AG04450 (cell line): ENCODE measurements at places on chromosomes 7 and 10.

- no peak for DNase-seq
Measured at GRCh38 chr7:29381206-29382094, 182.2 kb upstream of the PRR15 start.

GRCh38 chr7:142876991-142877910 lies 8.3 kb downstream of the TRPV6 start:
- no peak for DNase-seq

GRCh38 chr7:151226560-151226874 lies 488 bp downstream of the ABCF2 start:
- DNase-seq, result no peak

GRCh38 chr7:68504716-68505115 lies 1093.6 kb upstream of the AUTS2 start:
- no peak for DNase-seq

DNA sequence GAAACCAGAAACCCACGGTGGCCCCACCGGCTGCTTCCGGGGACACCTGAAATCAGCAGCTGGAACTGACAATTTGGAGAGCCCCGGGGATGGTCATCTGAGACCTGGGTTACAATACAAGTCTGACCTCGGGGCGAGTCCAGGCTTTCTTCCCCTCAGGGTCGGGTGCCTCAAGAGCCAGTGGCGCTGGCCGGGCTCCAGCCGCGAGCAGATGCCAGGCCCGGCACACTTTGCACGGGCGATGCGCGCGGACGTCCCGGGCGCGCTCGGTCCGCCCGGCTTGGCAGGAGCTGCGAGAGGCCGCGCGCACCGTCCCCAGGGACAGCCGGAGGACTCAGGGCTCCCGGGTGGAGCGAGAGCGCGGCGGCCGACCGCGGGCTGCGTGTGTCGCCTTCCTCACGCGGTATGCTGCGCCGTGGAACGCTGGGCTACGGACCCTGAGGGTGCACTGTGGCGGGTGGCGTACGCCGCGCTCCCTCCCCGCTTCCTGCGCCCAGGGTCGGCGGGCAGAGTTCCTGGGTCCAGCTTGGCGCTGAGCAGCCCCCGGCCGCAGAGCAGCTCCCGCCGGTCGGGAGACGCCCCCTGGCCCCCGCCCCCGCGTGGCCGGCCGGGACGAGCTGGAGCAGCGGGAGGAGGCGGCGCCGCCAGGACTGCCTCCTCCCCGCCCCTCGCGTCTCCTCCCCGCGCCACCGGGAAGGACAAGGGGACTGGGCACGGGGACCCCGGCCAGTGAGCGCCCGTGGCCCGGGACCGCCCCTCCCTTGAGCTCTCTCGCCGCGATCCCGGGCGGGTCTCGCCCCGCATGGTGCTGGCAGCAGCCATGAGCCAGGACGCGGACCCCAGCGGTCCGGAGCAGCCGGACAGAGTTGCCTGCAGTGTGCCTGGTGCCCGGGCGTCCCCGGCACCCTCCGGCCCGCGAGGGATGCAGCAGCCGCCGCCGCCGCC lies at the start of gene RBM20:
Gene RBM20 (plus strand): TSS at position 684 of the 945 bp plus-strand sequence. CDS start 119 bp downstream, at position 803.
- no peak for DNase-seq

- no peak for DNase-seq
Measured at GRCh38 chr10:92690915-92691590, 1.3 kb downstream of the HHEX start.

DNA sequence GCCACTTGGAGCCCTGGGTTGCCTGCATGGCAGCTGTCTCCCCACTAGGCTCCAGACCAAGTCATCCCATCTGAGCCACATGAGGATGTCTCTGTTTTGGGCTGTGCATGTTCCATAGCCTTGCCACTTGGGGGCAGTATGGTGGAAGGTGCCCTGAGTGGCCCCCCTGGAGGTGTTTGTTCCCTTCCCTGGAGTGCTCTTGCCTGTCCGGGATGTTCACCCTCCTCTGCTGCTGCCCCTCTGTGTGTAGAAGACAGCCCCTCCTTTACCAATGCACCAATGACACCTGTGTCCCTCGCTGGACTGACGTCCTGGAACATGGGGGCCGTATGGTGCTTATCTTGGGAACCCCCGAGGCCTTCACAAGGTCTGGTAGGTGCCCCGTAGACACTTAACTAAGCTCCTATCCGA lies 100.2 kb downstream of the ACTR3B start:
- DNase-seq, result no peak

DNA sequence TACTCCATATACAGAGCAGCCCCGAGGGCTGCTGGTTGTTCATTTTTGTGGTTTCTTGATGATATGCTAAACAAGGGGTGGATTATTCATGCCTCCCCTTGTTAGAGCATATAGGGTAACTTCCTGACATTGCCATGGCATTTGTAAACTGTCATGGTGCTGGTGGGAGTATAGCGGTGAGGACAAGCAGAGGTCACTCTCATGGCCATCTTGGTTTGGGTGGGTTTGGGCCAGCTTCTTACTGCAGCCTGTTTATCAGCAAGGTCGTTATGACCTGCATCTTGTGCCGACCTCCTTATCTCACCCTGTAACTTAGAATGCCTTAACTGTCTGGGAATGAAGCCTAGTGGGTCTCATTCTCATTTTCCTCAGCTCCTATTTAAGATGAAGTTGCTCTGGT lies 31.3 kb downstream of the GNAT3 start:
- no peak for DNase-seq

DNA sequence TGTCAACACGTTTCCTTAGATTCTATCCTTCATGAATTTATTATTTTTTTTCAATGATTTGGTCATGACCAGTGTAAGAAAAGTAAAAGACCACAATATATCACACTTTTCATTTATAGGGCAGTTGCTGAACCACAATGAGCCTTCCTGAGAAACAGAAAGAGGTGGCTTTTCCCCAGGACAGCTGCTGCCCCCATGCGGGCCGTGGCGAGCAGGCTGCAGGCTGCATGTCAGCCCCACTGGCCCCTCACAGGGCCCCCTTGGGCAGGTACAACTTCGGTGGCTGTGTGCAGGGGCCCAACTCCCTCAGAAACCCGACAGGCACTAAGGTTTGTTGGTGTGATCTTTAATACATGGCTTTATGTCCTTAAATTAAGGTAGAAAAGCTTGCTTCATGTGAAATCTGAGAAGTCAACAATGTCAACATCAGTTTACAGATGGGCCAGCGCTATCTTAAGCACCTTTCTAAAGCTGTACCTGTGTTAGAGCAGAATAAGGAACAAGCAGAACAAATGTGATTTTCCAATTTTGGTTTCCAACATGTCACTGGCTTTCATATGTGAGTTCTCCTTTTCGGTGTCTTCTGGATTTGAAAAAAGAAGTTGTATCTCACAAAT lies 10.6 kb downstream of the BEND7 start:
- no peak for DNase-seq

- DNase-seq, result no peak
Measured at GRCh38 chr10:93431361-93431760, 50.8 kb downstream of the MYOF start.

- no peak for DNase-seq
Measured at GRCh38 chr7:24880886-24881285, 99.1 kb downstream of the OSBPL3 start.

DNA sequence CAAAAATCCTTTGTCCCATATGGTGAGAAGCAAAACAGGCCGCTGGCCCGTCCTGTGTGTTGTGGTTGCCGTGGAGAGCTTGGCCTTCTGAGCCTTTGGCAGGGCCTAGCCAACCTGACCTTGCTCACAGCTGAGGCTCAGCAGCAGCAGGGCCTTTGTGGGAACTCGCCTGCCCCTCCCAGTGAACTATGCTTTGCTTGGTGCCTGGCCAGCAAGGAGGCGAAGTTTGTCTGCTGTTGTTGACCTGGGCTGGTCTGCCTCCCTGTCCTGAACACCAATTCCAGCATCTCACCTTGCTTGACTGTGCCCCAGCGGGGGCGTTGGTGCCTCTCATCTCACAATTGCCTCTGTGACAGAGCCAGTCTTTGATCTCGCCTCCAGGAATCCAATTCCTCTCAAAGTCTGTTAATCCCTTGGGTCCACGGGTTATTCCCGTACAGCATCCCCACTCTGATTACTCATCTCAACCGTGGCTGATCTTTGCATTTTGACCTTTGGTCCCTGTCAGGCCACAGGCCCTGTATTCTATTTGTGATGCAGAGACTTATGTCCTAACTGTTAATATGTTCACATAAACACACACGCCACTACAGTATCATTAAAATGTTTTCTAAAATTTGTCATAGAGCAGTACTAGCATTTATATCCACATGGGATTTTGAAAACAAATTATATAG lies 22.6 kb downstream of the EPDR1 start:
- DNase-seq, result no peak

GRCh38 chr10:81866753-81867152 lies 8.2 kb upstream of the NRG3 start:
- no peak for DNase-seq

GRCh38 chr7:32890010-32890792 lies 1.4 kb downstream of the KBTBD2 start:
- no peak for DNase-seq

GRCh38 chr7:16975712-16976111 lies 93.9 kb upstream of the AGR3 start:
- no peak for DNase-seq

- no peak for DNase-seq
Measured at GRCh38 chr7:34844936-34845665, 187.1 kb downstream of the NPSR1 start.

DNA sequence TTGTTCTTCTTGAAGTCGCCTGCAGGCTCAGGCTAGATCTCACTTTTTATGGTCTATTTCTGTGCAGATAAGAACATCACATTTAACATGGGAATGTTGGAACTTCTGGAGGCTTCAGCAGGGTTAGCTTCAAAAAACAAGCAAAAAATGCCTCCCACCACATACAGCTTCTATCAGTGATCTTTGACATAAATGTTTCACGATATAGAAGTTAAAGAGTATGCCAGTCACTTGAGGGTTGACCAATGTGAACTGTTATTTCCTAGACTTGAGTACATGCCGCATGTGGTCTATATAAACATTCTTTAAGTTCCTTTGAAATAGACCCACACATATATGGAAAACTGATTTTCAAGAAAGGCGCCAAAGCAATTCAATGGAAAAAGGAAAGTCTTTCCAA lies 219.2 kb upstream of the KLF14 start:
- DNase-seq, result no peak

DNA sequence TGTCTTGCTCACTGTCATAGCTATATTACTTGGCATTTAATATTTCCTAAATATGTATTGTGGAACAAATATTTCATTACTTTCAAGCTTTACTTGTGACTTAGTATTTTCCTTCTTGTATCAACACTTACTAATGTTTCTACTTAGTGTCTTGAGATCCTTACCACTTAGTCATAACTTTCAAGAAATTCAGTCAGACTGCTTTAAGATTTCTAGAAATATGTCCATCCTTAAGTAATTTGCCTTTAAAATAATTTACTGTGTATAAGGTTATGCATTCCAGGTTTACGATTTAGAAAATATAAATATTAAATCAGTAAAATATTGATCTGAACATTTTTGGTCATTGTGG lies 87.3 kb upstream of the CSTF2T start:
- DNase-seq, result no peak

DNA sequence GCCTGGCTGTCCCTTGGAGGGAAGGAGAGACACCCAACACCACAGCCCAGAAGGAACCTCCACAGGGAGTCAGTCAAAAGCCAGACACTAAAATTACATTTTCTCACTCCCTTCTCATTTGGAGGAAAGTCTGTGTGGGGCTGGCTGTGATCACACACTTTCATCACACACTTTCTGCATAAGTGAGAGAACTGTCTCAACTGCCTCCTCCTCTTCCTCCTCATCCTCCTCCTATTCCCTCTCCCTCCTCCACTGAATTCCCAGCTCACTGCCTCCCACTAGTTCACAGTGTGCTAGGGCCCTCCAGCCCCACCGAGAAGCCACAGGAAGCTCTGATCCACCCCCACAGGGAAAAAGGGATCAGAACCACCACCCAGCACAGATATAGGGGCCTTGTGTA lies 91.6 kb downstream of the KCNMA1 start:
- DNase-seq, result no peak

DNA sequence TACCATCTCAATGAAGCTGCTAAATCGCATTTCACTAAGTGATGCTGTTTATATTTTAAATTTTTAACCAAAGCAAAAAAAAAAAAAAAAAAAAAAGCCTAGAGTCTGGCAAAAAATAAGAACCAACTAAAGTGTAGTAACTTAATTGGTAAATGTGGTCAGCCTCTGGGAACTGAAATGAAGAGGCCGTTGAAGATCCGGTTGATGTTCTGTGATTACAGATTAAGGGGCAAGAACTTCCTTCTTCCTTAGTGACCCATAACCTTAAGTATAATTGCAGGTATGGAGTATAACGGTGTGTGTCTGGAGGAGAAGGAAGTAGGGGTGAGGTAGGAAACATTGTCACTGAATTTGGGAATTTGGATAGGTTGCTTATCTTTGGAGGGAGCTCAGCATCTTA lies 7.7 kb upstream of the SRGN start:
- no peak for DNase-seq

GRCh38 chr7:102933763-102934162 lies 21.0 kb downstream of the LRRC17 start:
- peak; percentile 95 for DNase-seq

- DNase-seq, result no peak
Measured at GRCh38 chr10:96835899-96836298, 3.8 kb downstream of the LCOR start.

DNA sequence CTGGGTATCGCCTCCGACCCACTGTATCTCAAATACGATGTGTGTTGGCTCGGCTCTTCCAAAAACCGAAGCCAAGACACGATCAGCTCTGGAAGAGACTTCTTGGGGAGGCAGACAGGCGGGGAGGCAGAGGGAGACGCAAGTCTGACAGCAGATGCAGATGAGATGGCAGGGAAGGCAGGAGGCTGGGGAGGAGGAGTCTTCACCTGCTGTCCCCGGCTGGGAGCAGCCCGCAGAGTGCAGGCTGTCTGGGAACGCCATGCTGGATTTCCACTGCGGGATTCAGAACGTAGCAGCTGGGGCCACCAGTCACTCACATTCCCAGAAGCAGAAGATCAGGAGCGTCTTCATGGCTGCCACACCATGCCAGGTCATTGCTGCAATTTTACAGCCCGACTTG lies 29.4 kb downstream of the CTBP2 start:
- DNase-seq, result no peak

DNA sequence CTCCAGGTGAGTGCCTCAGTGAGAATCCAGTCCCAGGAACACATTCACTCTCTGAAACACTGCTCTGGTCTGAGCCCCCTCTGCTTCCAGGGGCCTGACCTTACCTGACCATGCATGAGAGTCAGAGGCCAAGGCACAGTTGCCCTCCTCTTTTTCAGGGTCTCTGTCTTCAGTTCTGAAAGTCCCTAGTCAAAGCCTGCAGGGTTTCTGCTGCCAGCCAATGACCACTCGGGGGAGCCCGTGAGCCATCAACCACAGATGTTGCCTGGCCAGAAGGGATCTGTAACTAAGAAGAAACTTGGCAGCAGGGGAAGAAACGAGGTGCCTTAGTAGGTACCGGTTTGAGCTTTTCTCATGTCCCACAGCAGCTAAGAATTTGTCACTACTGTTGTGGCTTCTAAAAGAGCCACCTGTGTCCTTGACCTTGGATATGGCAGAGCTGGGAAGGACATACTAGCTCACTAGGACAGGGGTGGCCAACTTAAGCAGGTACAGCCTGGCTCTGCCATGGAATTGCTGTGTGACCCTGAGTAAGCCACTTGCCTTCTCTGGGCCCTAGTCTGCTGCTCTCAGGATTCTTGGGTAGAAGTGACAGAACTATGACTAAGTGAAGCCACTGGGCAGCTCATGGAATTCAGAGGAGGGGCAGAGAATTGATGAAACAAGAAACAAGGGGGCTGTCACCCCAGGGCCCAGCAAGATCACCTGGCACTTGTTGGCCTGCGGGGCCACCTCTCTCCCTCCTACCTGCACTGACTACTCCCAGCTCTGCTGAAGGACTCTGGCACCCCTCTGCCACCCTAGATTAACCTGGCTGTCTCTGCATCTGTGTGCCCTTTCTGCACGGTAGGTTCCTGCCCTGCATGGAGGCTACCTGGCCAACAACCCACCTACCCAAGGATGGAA lies 83.8 kb upstream of the GPR26 start:
- no peak for DNase-seq

GRCh38 chr7:94095316-94096009 lies 91.3 kb upstream of the BET1 start:
- DNase-seq, result no peak
